ENCODE measurements at places on chromosomes 7 and 10. TPM values are rescaled to one million over a fixed set of nuclear protein-coding genes. Genes with fewer than 3 reads are reported as not detected.

DNA sequence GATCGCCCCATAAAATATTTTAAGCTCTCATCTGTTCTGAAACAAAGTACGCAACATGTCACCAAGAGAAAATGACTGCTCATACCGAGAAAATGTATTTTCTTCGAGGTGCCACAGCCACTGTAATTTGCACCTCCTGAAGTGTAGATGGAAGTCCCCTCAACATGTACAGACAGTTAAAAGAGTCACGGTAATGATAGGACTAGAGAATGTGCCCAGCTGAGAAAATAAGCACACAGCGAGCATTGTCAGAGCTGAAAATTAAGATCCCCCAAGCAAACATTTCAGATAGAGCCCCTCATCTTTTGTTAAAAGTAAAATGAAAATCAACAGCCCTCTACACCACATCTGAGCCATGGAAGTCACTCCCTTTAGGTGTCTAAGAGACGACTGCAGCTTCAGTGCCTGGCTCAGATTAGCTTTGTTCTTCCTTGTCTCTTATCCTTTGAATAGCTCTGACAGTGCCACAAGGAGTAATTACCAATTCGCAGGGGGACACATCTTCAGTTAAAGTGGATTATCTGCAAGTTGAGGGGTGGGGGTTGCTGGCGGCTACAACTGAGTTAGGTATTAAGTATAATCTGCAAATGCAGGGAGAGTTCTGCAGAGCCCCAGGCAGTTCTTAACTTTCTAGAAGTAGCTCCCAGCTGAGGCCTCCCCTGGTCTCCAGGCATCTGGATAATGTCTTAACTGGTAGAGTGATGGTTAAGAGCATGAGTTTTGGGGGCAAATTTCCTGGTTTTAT lies 222.7 kb upstream of the C7orf33 start:
- no peak for DNase-seq

POLL gene
- polyA plus RNA-seq = 30.9 TPM

DNA sequence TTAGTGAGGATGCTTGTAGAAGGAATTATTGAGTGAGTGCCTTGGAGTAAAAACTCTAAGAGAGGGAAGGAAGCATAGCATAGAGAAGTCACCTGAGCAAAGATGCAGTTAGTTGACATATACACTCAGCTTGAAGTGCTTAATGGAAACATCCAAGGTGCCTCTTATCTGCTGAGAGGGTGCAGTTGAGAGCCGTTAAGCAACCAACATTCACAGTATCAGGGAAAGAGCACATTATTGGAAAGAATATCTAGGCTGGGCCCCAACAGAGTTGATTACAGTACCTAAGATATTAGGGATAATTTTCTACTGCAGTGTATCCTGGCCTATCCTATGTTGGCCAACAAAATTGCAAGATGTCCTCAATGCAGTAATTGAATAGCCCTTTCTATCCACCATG lies 302.0 kb downstream of the ETV1 start:
- DNase-seq = no peak

- no peak for DNase-seq
These were observed 168.3 kb upstream of the SP8 start for GRCh38 chr7:20954711-20955619.

PAX4 gene
- polyA plus RNA-seq = not detected

DNA sequence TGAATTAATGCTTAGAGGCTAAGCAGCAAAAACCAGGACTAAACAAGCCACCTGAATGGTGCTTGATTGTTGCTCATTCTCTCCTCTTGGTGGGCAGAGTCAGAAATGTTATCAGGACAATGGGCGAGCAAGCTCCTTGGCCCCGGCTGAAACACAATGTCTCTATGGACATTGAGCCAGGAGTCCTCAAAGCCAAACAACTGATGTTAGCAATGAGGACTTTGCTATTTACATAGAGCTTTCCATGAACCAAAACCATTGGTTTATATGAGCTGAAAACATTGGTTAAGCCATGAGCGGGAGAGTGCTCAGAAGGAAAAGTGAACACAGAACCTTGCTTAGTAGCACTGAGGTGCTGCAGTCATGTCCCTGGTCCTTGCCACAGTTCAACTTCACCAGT lies 21.5 kb upstream of the NPVF start:
- no peak for DNase-seq

DNA sequence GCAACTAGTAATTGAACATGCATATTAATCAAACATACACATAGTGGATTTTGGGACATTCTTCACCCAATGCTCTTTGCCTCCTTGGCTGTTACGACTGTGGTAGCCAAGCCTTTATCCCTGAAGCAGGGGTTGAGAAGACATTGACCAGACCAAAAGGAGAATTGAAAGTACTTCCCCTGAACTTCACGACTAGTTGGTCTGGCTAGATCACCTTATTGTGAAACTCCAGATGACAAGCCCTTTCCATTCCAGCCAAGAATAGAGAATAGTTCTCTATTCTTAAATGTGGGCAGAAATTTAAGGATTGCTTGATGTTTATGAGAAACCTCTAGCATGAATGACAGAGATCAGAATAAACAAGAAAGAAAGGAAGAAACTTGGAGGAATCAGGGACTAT lies 97.0 kb downstream of the LRMDA start:
- DNase-seq = no peak

DNA sequence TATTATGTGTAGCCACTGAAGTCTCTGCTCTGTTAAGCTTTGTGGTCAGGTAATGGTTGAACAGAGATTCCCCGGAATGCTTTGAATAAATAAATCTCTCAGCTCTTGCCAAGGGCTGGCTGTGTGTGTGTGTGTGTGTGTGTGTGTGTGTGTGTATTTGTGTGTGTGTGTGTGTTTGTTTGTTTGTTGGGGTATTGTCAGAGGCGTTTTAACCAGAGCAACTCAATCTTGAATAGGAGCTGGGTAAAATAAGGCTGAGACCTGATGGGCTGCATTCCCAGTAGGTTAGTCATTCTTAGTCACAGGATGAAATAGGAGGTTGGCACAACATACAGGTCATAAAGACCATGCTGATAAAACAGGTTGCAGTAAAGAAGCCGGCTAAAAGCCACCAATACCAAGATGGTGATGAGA lies 256.2 kb upstream of the CACNA2D1 start:
- DNase-seq = no peak

NODAL gene
- 0.46 TPM for polyA plus RNA-seq

GRCh38 chr10:72008096-72008981 lies 44.1 kb downstream of the CHST3 start:
- no peak for DNase-seq

DNA sequence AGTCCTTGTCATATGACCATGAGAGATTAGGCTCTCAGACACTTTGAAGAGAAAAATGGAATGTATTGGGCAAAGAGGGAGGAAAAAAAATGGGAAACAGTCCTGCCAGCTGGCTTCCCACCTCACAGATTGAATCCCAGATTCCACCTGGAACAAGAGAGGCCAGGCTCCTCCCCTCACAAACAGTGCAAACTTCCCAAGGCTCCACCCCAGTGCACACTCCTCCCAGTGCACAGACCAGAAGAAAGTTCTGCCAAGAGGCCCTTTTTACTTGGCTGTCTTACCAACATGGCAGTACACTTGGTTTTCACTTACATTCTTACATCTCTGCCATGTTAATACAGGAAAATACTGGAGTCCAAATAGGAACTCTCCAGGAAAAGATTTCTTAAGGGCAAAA lies 202.3 kb downstream of the AHR start:
- no peak for DNase-seq

- DNase-seq = peak; percentile 73
These were observed 7.7 kb upstream of the OPN1SW start for GRCh38 chr7:128783143-128783861.

DNA sequence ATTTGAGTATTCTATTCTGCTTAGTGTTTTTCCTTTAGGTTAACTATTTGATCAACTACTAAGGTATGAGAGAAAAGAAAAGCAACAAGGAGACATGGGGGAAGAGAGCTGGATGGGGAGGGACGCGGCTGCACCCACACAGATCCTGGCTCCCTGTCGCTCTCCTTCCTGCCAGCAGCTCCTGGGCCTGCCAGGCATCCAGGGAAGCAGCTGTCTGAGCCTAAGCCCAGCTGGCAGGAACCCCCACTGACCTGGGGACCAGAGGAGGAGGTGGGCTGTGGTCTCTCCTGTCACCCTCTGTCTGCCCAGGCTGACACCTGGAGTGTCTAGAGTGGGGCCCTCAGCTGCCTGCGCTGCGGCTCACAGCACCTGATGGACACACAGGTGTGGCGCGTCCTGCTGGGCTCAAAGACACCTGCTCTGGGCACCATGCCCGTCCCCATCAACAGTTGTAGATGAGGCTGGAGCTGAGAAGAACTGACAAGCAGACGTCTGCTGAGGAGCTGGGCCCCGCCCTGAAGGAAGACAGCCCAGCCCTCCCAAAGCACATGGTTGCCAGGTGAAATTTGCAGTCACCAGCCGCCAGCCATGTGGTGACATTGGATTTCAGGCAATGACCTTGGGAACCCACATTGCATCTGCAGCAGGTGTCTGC lies 207.9 kb downstream of the PLXNA4 start:
- DNase-seq = no peak

WDR86 gene
- 6.6 TPM for polyA plus RNA-seq

DNA sequence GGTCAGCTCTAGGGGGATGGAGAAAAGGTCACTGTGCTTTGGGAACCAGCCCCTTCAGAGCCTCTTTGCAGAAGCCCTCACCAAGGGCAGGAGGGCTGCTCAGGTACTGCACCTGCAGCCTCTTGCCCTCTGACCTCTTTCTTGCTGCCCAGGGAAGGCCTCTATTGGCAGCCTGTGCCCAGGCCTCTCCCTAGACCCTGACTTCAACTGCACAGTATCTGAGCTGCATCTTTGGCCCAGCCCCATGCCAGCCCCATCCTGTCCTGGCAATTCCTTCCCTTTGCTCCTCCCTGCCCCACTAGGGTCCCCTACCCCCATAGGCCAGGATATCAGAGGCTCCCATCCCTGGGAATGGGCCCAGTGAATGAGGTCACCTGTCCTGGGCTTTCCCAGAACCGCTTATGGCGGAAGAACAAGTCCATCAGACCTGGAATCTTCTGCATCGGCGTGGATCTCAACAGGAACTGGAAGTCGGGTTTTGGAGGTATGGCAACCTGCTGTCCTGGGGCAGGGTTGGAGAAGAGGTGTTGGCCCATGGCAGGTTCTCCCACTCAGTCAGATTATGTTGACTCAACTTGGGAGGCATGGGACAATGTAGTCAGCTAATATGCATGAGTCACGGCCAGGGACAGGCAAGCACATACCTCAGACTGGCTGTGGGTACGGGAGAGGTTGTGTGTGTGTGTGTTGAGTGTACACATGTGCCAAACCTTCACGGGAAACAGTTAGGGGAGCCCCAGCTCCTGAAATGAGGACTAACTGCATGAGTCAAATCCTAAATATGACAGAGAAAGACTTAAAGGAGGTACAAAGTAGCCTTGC lies 17.1 kb upstream of the CPA1 start:
- DNase-seq = no peak

FAM131B gene
- 1.5 TPM for polyA plus RNA-seq

- DNase-seq = no peak
These were observed 319.1 kb upstream of the PHYHIPL start for GRCh38 chr10:58857251-58857805.

DNA sequence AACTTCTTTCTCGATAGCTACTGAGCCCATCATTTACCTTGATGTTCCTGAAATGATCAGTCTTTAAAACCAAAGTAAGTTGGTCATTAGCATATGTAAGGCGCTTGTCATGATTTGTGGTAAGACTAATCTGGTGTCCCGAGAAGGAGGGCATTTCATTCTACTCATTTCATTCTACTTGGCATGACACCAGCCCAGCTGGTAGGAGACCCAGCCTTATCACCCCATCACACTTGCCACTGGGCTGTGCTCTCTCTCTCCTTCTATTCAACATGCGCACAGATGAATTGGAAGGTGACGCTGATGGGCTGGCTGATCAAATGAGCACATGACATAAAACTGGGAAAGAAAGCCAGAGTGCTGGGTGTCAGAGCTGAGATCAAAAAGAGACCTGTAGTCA lies 65.7 kb downstream of the CRTAC1 start:
- DNase-seq = no peak

- no peak for DNase-seq
These were observed 27.1 kb upstream of the SAR1A start for GRCh38 chr10:70197235-70197945.

HOXA7 gene
- polyA plus RNA-seq = 19.1 TPM

GRCh38 chr10:68790476-68790875 lies 36.9 kb upstream of the STOX1 start:
- no peak for DNase-seq

GRCh38 chr10:5440206-5440605 lies 27.8 kb downstream of the NET1 start:
- no peak for DNase-seq

DNA sequence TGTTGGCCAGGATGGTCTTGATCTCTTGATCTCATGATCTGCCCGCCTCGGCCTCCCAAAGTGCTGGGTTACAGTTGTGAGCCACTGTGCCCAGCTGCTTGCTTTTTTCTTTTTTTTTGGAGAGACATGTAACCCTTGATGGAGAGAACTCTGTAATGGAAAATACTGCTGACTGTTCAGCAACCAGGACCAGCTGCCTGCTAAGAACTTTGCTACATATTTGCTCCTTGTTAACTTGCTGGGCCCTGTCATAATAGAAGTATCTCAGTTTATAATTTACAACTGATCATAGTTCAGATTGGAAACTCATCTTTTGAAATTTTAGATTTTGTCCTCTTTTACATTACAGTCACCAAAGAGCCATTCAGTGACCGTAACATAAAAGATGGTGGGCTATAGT lies 34.9 kb downstream of the TASOR2 start:
- no peak for DNase-seq

- DNase-seq = no peak
These were observed 145.0 kb downstream of the PLPP4 start for GRCh38 chr10:120601999-120602398.

DNA sequence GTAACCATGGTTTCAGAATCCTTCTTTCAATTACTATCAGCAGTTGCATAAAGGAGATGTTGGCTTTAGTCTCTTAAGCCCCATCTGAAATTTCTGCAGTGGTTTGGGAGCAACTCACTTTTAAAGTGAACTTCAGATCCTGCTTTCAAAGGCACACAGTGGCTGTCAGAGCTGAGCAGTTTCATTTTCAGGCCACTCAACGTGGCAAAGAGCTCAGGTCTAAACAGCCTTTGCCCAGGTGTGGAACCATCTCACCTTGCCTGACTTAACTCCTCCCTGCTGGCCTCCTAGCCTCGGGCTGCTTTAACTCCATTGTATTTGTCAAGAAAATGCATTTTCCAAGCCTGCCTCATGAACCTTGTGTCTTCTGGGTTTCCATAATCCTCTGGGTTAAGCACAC lies 197.5 kb upstream of the KMT2E start:
- no peak for DNase-seq

- DNase-seq = no peak
These were observed 63.6 kb downstream of the MACC1 start for GRCh38 chr7:20153567-20153966.

GRCh38 chr10:955820-956217 lies 24.3 kb upstream of the LARP4B start:
- DNase-seq = no peak

- no peak for DNase-seq
These were observed 188.6 kb downstream of the RPS24 start for GRCh38 chr10:78222096-78222790.

DNA sequence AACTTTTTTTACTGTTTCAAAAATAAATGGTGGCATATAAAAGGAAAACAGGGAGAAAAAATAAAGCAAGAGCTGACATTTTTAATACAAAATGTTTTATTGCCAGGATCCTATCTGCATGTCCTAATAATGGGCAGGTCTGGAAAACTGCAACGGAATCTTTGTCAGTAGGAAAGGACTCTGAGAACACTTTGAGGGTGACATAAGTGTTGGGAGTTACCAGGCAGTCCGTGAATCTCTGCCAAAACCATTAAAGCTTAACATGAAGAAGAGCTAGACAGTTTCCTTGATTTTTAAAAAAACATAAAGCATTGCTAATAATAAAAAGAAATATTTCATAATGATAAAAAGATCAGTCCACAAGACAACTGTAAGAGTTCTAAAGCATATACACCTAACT lies 80.7 kb downstream of the AGMO start:
- DNase-seq = no peak

Measured in forelimb muscle (tissue), 1 donor.